ENCODE measurements at places on chromosomes 6 and 20.

- DNase-seq = no peak
Observed at GRCh38 chr6:41676431-41676830, 38.2 kb downstream of the MDFI start.

- no peak for DNase-seq
Observed at GRCh38 chr6:150747155-150747554, 118.3 kb upstream of the MTHFD1L start.

- DNase-seq = no peak
Observed at GRCh38 chr6:19979059-19979458, 141.9 kb downstream of the ID4 start.

DNA sequence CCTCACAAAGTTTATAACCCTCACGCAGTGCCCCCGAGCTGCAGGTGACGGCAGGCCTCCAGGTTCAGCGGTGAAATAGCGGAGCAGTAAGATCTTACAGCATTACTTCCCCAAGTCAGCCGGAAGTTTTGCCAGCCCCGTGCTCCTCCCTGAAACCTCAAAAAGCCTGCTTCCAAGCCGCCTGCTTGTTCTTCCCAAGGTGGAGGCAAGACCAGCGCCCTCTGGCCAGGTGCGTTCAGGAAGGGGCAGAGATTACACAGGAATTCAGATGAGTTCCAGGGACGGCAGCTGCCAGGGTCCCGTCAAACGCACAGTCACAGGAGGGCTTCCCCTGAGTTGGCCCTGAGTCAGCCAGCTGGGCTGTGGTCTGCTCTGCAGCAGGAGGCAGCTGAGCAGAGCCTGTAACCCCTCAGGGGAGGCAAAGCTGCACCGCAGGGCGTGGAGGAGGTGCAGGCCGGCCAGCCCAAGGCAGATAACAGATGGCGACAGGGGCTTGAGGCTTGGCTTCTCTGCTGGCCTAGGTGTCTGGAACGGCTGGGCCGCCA is 124.1 kb upstream of the RPS6KA2 start:
- DNase-seq = no peak

- no peak for DNase-seq
Observed at GRCh38 chr20:37343994-37344355, 2.0 kb upstream of the SRC start.

GRCh38 chr20:9490161-9490560 is 24.2 kb upstream of the LAMP5 start:
- DNase-seq = no peak

DNA sequence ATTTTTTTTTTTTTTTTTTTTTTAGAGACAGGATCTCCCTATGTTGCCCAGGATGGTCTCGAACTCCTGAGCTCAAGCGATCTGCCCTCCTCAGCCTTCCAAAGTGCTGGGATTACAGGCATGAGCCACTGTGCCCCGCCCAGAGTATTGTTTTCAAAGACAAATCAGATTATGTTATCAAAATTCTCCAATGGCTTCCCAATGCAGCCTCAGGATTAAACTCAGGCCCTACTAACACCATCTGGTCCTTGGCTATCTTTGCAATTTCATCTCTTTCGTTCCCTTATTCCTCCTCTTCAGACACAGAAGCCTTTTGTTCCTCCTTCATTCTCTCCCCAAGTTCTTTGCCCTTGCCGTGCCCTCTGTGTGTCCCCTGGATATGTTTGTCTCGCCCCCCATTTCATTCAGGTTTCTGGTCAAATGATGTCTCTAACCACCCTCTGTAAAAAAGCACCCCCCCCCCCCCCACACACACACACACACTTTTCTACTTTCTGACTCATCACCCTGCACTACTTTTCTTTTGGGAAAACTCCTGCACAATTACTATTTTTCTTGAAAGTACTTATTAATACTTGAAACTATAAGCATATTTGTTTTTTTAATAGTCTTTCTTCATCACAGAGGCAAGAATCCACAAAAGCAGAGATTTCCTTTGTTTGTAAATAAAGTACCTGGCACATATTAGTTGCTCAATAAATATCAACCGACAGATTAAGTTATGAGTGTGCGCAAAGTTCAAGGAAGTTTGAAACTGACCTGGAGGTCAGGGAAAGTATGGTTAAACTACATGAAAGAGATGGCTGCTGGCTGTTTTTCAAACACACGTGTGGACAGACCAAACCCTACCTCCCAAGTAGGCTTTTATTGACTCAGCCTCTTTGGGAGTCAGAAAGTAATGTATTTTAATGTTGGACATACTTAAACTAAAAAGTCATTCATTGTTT is 16.7 kb downstream of the BTN1A1 start:
- no peak for DNase-seq

DNA sequence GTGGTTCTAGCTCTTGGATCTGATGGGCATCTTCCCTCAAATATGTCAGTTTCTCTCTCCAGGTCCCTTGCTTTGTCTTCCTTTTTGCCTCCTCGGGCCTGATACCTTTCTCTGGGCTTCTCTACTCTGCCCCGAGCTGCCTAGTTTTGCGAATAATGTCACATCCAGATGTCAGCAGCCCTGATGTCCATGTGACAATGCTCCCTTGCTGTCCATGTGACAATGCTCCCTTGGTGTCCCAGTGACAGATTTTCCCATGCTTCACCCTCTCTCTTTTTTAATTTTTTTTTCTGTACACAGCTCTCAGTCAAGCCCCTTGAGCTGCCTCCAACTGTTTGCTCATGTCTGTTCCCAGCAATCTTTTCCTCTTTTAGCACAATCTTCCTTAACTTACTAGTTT is 6.4 kb downstream of the TRAF3IP2 start:
- DNase-seq = no peak

DNA sequence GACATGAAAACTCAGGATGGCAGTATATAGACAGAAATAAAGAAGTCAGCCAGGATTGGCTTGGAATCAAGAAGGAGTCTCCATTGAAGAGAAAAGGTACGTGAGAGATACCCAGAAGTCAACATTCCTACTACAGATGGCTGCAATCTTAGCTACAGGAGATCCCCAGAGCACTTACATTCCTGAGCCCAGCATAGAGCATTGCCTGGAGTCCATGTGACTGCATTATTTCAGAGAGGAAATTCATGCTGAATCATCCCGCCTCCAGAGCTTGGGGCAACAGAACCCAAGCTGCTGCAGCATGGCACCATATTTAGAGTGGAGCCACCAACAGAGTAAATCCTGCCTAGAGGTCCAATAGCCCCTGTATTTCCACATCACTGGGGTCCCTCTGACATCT is 125.0 kb upstream of the GRIK2 start:
- DNase-seq = no peak

Data from tibial nerve (tissue), 4 donors.